ENCODE measurements at places on chromosomes 13 and 19.

DNA sequence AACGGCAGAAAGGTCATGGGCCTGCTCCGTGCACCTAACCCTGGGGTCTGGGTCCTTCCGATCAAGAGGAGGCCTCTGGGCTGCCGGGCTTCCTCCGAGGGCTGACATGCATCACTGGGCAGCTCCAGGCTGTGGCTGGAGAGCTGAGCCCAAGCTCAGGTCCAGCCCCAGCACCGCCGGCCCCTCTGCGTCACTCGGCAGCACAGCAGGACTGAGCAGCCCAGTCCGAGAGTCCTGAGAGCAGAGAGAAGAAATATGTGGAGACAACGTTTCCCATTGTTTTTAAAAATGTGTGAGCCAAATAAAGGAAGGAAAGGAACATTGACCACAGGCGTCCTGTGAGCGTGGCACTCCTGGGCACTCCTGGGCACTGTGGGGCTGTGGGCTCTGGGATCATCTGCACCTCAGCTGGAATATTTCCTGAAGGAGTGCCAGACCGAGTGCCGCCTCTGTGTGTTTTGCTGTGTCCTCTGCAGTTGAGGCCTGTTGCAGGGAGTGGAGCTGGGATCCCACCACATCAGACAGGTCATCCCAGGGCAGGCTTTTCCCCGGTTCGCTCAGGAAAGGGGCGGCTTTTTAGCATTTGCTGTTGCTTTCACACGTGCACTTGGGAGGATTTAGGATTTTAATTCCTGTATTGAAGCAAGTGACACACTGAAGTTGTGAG lies 37.8 kb upstream of the TFDP1 start:
- no peak for DNase-seq

DNA sequence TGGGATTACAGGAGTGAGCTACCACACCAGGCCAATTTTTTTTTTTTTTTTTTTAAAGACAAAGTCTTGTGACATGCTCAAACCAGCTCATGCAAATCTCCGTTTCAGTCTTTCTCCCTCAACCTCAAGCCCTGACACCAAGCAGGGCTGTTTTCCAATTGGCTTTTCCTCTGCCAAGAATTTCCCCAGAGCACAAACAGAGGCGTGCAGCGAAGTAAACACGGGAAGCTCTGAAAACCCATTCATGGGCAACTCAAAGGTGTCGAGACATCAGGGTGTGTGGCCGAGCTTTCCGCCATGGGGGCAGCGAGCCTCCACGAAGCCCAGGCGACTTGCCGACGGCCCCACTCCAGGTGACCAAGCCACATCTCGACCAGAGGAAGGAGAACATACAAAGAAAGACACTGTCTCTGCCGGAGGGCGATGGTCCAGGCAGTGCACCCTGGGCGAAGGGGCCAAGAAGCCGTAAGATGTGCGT lies 70.0 kb downstream of the INSR start:
- no peak for DNase-seq

- DNase-seq, result no peak
Observed at GRCh38 chr13:85666356-85666755, 132.9 kb downstream of the SLITRK6 start.

GRCh38 chr13:44685641-44686040 lies 109.5 kb upstream of the TSC22D1 start:
- DNase-seq, result no peak

DNA sequence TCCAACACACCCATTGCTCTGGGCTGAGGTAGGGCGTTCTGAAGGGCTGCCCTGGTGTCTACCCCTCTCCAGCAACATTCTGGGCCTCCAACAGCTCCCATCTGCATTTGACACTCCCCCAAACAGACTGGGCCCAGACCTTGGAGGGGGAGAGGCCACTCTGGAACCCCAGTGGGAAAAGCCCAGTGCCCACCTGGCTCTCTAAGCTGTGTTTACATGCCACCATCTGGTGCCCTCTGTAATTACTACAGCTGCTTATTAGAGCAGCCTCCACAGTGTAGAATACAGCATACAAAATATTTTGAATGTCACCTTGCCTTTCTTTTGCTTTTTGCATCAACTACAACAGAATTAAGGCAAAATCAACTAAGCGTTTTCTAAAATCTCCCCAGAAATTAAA lies 35.8 kb upstream of the TM9SF2 start:
- DNase-seq, result no peak

- DNase-seq, result no peak
Observed at GRCh38 chr19:283395-283794, 7.8 kb downstream of the PLPP2 start.

- DNase-seq, result no peak
Observed at GRCh38 chr19:1924320-1924961, 16.5 kb upstream of the CSNK1G2 start.

DNA sequence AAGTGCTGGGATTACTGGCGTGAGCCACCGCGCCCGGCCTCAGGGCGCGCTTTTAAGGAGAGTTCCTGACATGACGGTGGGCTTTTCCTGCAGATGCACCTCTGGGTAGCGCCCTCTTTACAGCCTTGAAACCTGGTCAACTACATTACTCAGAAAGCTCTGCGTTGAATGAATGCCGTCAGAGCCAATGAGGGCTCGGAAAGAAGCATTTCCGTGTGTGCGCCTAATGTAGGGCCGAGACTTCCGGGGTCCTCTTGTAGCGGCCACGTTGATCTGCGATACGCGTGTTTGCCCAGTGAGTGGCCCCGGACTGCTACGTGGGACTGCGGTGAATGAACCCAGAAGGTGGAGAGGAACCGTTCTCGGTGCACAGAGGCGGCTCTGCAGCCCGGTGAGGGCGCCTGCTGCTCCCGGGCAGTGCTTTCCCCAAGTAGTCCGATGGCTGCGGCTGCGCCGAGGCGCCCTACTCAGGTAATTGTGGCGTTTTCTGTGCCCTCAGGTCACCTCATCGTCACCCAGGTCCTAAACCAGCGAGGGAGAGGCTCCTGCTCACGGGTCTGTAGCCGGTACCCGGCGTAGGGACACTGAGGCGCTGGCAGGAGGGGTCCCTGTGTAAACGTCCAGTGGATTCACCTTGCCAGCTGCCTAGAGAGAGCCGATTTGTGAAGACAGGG lies 4.9 kb upstream of the ZNF552 start:
- peak; percentile 97 for DNase-seq

- no peak for DNase-seq
Observed at GRCh38 chr13:33183431-33184111, 102.0 kb downstream of the STARD13 start.

DNA sequence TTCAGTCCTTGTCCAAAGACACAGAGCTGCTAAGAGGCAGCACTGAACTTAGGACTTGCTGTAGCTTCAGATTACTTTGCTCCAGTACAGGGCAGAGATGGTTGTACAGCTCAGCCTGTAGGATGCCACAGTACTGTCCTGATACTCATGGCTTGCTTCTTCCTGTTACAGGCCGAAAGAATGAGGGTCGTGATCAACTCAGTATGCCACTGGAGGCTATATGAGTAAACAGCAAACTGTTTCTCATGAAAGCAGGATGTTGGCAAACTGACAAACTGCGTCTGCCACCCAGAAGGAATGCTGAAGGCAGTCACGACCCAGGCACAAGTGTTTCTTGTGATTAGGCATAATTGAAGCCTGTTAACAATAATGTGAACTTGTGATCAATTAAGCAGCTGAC lies 2.8 kb downstream of the ZNF749 start:
- no peak for DNase-seq

GRCh38 chr19:41298348-41298964 lies 11.5 kb upstream of the CCDC97 start:
- DNase-seq, result peak; percentile 25

DNA sequence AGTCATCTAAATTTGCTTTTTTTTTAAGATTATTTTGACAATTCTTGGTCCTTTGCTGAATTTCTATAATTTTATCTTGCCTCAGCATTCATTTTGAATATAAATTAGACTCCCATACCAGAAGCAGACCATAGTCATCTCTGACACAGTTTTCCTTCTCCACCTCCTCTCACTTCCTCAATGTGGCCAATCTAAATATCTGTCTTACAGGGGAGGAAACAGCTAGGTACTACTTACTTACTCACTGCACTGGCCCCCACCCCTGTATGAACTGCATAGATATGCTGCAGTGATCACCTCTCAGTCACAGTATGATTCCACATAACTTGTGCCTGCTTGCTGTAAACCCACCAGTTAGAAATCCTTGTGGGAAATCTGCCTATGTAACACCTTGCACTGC lies 665.6 kb downstream of the FGF9 start:
- DNase-seq, result no peak

DNA sequence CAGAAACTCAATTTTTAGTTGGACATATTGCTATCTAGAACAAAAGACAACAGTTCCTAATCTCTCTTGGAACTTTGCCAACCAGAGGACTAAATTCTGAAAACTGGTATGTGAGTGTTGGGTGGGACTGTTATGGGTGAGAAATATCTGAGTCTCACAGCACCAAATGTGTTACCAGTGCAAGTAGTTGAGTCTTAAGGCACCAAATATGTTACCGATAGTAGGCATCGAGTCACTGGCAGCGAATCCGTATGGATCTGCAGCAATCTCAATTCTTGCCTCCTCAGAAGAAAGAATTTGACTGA lies 575.2 kb downstream of the DACH1 start:
- peak; percentile 65 for DNase-seq

GRCh38 chr19:34722353-34722752 lies 11.7 kb upstream of the ZNF181 start:
- DNase-seq, result no peak

DNA sequence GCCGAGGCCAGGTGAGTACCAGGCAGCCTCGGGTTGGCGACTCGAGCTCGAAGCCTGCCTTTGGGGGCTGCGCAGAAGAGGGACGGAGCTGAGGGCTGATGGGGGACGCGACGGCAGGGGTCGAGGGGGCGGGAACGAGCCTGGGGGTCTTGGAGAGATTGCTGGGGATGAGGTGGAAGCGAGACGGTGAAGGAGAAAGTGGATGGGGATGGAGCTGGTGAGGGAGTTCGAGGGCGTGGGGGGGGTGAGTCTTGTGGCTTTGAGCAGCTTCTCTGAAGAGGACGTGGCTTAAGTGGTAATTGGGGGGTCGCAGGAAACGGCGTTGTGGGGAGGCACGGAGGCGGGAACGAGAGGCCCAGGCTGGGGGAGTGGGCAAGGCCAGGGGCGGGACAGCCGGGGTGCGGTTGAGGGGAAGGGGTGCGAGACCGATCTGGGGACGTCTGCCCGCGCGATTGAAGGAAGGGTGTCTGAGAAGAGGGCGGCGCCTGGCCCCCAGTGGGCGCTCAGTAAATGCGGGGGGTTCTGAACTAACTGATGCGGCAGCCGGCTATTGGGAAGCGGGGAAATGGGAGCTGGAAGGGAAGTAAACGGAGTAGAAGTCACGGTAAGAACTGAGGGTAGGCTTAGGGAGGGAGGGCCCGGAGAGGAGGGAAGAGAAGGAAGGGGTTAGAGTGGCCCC lies 426 bp downstream of the MYO9B start:
- peak; percentile 61 for DNase-seq

DNA sequence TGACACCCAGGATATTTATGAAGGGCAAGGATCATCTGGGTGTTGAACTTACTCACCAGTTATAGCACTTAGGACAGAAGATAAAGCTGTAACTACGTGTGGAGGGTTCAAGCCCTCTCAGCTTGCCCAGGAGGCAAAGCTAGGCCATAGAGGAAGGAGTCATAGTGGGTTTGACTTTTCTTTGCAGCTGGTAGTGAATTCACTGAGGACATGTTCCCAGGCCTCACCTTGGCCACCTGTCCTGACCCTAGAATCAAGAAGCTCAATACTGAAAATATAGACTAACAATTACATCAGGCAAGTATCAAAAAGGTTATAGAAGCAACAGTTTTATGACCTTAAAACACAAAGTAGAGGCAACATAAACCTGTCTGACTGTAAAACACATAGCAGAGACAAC lies 1207.7 kb downstream of the SLITRK1 start:
- DNase-seq, result no peak

DNA sequence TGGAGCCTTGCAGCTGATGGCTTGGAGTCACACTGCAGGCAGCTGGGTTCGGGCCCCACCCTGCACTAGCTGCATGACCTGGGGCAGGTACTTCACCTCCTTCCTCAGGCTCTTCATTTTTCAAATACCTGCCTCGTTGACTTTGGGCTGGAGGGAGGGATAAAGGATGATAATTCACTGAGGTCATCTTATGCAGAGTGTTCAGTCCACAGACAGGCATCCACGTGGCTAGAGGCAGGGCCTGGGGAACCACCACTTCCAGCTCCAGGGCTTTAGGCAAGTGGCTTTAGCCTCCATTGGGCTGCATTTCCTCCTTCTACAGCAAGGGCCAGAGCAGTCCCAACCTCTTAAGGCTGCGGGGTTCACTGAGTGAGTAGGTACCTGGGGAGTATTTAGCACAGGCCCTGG lies 84.8 kb downstream of the SIPA1L3 start:
- DNase-seq, result no peak

DNA sequence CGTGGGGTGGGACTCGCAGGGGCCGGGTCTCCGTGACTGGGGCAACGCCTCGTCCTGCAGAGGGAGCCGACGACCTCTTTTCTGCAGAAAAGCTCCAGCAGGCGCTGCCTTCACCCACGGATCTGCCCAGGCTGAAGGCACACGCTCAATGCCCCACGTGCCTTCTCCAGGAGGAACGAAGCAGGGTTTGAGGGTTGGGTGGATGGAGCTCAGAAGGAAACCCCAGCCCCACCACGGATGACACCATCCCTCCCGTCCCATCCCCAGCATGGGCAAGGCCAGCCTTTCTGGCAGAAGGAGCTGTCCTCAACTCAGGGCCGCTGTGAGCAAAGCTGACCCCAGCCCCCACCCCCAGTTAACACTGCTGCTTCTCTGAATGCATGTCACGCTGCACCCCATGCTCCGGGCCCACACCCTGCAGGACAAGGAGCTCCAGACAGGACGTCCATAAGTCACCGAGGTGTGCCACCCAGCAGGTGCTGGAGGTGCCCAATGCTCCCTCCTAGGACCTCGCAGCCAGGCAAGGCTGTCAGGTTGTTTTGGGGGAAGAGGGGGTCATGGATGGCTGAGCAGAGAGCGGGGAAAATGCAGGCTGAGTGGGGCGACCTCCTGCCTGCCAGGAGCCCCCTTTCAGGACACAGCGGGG lies 7.4 kb downstream of the C19orf25 start:
- peak; percentile 46 for DNase-seq

DNA sequence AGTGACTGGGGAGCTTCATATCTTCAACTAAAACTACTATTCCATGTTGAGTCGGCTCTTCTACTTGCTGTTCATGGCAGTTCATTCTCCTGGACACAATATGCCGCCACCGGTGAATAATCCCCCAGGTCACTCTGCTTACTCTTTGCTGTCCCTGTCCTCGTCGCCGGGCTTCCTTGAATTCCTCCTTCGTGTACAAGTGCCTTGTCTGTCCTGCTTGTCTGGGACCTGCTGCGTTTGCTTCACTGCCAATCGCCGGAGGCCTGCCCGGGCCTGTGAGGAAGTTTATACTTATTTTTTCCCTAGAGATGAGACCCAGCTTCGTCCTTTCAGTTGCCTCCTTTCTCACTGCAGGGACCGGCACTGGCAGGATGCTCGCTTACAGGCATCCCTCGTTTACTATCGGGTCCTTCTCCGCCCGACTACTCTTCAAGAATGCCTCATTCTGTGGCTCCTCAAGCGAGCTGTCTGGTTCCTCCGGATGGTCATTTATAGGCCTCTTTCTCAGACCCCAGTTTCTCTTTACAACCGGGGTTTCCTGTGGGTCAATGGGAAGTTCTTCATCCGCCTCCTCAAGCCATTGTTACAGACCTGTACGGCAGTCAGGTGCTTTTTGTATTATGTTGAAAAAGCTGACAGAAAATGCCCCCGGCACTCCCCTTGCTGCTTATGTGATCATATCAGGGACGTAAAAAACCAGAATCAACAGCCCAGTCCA lies 5.5 kb upstream of the ERVV-1 start:
- no peak for DNase-seq
